NCI-H2081 (cell line): ENCODE measurements at places on chromosomes 1 and 21.

DNA sequence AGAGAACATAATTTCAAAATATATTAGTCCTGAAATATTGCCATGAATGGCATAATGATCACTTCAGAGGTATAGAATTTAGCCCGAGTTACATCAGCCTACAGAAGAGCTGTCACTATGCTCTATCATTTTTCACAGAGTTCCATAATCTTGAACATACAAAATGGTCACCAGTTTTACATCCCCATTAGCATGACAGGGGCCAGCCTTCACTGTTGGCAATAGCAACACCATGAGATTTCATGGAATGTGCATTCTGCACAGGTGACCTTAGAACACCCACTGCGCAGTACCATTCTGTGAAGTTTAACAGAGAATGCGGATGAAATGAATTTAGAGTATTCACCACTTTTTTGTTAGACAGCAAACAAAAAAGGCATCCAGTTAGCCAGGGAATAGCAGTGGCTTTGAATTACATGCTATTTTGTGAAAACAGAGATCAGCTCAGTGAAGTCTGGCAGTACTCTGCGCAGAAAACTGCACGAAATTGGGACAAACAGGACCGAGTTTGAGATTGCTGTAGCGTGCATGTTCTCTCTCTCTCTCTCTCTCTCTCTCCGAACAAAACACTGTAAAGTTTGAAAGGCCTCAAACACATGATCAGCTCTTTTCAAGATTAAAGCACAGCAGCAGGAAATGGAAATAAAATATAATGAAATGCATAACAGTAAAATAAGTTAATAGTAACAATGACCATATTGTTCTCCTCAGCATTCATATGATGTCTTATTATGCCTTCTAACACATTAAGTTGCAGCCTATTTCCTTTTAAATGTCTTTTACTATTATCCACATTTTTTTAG, 349.3 kb downstream of the USH2A start:
- no peak for DNase-seq

- DNase-seq, result no peak
Measured at GRCh38 chr1:55636696-55637095, 421.5 kb upstream of the USP24 start.

DNA sequence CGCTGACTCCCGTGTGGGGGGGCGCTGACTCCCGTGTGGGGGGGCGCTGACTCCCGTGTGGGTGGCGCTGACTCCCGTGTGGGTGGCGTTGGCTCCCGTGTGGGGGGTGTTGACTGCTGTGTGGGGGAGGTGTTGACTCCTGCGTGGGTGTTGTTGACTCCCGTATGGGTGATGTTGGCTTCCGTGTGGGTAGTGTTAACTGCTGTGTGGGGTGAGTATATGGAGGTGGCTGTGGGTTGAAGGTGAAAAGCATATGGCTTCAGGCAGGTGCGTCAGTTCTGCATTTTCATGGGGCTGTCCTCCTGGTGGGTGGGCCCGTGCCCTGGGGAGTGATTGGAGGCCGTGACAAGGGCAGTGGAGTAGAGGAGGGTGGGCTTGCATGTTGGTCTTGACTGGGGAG, 7.9 kb downstream of the PLCH2 start:
- no peak for DNase-seq

- no peak for DNase-seq
Measured at GRCh38 chr21:21907271-21907670, 909.1 kb downstream of the NCAM2 start.

DNA sequence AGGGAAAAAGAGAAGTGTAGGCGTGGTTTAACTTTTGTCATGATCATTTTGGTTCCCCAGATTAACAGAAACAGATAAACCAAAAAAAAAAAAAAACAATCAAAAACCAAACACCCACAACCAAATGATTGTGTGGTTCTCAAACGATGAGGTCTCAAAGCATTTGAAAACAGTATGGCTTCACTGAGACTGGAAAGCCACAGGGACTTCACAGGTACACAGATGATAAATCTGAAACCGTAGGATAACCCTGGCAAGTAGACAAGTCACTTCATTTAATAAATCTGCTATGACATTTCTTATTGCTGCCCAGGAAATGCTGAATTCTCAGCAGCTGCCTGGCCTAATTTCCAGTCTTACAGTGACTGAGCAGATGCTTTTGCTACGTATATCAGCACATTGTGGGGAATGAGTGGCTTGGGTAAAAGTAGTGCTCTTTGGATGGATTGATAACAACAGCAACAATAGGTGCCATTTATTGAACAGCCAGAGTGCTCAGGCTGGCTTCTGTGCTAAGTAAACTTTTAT, 6.1 kb downstream of the ST6GALNAC3 start:
- no peak for DNase-seq

- no peak for DNase-seq
Measured at GRCh38 chr1:151837884-151838221, 1.8 kb downstream of the C2CD4D start.

- no peak for DNase-seq
Measured at GRCh38 chr1:39850606-39851216, 32.6 kb downstream of the TRIT1 start.

DNA sequence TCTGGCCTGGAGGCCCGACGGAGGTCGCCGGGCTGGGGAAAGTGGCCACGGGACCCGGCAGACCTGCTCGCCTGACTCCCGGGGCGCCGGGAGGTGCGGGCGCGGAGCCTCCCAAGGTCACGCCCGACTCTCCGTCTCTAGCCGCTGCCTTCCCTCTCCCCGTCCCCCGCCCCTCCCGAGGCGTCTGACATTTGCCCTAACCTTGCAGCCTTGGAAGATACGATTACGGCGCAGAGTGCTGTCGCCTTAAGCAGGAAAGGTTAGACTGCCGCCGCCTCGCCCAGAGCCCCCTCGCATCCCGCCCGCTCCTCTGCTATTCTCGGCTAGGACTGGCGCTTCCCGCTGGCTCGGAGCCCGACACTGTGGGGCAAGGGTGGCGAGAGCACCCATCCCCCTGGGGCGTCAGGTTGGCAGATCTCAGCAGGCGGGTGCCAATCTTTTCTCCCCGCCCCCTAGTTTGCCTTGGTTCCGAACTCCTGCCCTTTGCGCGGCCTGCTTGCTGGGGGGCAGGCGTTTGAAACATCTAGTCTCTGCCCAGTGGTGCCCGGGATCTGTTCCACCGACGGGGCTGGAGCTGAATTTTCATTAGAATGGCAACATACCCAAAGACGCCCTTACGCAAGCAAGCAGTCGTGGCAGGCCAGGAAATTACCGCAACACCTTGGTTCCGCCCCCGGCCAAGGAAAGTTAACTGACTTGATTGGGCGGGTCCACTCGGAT, 835 bp downstream of the PGM1 start:
- DNase-seq, result peak; percentile 36

- DNase-seq, result no peak
Measured at GRCh38 chr1:184524248-184524647, 137.4 kb downstream of the C1orf21 start.
